ENCODE measurements at places on chromosomes 16 and 17. TPM values are rescaled to one million over a fixed set of nuclear protein-coding genes. Genes with fewer than 3 reads are reported as not detected.
A peak's percentile ranks its signal among the peaks of the same experiment; 100 is the strongest.

GPR142 gene
- not detected for total RNA-seq

ST6GALNAC2 gene
- total RNA-seq = not detected

BAIAP2 gene
- 43.3 TPM for total RNA-seq

CSH2 gene
- 4.3 TPM for total RNA-seq

SLC16A11 gene
- not detected for total RNA-seq

SLC26A11 gene
- 16.1 TPM for total RNA-seq

DNA sequence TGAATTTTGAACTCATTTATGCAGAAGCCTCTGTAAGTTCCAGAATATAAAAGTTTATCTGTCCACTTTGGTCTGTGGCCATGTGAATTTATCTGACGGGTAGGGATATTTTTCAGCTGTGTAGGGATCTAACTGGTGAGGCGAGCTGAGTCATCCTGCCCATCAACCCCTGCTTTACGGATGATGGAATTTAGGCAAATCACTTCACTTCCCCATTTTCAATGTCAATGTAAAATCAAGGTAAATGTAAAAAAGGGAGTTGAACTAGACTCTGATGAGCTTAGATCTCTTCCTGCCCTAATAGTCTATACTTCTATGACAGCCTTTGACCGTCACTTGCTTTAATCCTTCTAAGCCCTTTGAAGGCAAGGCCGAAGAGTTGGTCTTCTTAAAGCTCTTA, 2.6 kb downstream of the SLC16A6 start:
- no peak overlapping the region for H3K27ac ChIP-seq
- H3K4me3 ChIP-seq = no peak overlapping the region
- no peak for DNase-seq
- peaks cover 14% of the 10 kb centered on the region for H3K27me3 ChIP-seq
- H3K36me3 ChIP-seq = no peaks in the 10 kb centered on the region

GRCh38 chr16:71762186-71762585, 37.7 kb upstream of the PHLPP2 start:
- DNase-seq = peak; percentile 14
- H3K36me3 ChIP-seq = peaks cover 30% of the 10 kb centered on the region
- peaks cover 6% of the 10 kb centered on the region for H3K4me1 ChIP-seq

DNA sequence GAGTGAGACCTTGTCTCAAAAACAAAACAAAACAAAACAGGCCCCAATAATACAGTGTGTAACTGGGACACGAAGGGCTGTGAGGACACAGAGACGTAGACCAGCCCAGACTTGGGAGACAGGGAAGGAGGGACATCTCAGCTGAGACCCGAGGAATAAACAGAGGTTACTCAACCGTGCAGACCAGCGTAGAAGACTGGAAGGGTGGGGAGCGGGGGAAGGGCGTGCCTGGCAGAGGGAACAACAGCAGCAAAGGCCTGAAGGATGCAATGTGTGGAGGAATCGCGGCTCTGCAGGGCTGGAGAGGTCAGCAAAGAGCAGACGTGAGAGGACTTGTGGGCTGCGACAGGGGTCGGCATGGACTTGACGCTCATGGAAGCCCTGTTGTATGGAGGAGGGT, 11.6 kb upstream of the CES4A start:
- H3K4me3 ChIP-seq = no peak overlapping the region
- DNase-seq = no peak
- peaks cover under 1% of the 10 kb centered on the region for H3K4me1 ChIP-seq
- no peaks in the 10 kb centered on the region for H3K27me3 ChIP-seq
- no peaks in the 10 kb centered on the region for H3K36me3 ChIP-seq

DNA sequence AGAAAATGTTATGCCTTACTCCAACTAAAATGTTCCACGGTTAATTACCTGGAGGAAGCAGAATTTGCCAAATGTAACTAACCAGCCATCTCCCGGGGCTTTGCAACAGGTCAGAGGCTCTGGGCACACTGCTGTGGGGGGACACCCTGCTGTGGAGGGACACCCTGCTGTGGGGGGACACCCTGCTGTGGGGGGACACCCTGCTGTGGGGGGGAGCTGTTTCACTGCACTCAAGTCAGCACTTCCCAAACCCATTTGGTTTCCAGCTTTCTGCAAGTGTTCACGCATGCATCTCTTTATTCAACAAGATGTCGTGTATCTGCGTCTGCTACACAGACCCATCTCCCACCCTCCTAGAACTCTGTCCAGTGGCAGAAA, 239.5 kb downstream of the C16orf95 start:
- H3K27ac ChIP-seq = no peak overlapping the region
- no peaks in the 10 kb centered on the region for H3K36me3 ChIP-seq
- H3K4me3 ChIP-seq = no peak overlapping the region
- H3K4me1 ChIP-seq = no peaks in the 10 kb centered on the region
- DNase-seq = no peak

- H3K4me1 ChIP-seq = peaks cover 47% of the 10 kb centered on the region
- H3K27ac ChIP-seq = peak overlapping the region; percentile 93
- no peaks in the 10 kb centered on the region for H3K36me3 ChIP-seq
- no peak overlapping the region for H3K4me3 ChIP-seq
- no peaks in the 10 kb centered on the region for H3K27me3 ChIP-seq
Measured at GRCh38 chr17:1110541-1110861, 69.3 kb downstream of the ABR start.

DNA sequence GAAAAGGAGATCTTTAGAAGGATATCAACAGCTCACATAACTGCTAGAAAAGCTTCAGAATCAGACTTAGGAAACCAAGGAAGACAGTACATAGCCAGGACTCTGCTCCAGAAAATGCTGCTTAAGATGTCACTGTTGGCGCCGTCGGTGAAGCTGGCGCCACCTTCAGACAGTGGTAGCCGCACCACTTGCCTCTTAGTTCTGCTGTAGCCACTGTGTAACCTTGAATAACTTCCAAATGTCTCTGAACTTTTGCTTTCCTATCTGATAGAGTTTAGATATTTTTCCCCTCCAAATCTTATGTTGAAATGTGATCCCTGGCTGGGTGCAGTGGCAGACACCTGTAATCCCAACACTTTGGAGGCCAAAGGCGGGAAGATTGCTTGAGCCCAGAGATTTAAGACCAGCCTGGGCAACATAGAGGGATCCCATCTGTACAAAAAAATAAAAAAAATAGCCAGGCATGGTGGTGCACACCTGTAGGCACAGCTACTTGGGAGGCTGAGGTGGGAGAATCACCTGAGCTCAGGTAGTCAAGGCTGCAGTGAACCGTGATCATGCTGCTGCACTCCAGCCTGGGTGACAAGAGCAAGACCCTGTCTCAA, 6.3 kb upstream of the USP31 start:
- no peak for DNase-seq
- H3K27ac ChIP-seq = no peak overlapping the region
- no peaks in the 10 kb centered on the region for H3K4me1 ChIP-seq
- no peak overlapping the region for H3K4me3 ChIP-seq
- H3K27me3 ChIP-seq = no peaks in the 10 kb centered on the region
- no peaks in the 10 kb centered on the region for H3K36me3 ChIP-seq

GRCh38 chr17:44307387-44308186, 814 bp upstream of the RUNDC3A start:
- no peak overlapping the region for H3K4me3 ChIP-seq
- peaks cover 21% of the 10 kb centered on the region for H3K27me3 ChIP-seq
- H3K4me1 ChIP-seq = peaks cover 3% of the 10 kb centered on the region
- peak; percentile 10 for DNase-seq

DNA sequence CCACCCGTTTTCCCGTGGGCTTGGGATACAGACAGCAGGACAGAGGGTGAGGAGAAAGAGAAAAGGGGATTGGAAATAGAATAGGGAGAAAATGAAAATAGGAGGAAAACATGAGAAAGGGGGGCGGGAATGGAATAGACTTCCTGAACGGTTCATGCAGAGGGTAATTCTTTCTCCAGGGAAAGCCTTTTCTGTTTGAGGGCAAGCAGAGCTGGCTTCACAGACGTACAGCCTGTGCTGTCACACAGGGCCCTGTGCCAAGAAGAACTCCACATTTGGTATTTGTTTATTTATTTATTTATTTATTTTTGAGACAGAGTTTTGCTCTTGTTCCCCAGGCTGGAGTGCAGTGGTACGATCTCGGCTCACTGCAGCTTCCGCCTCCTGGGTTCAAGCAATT, 12.0 kb downstream of the MILR1 start:
- H3K27ac ChIP-seq = no peak overlapping the region
- peaks cover 17% of the 10 kb centered on the region for H3K4me1 ChIP-seq
- H3K36me3 ChIP-seq = no peaks in the 10 kb centered on the region
- no peaks in the 10 kb centered on the region for H3K27me3 ChIP-seq

GRCh38 chr17:6374761-6375312, 60.1 kb downstream of the AIPL1 start:
- peak overlapping the region; percentile 25 for H3K4me3 ChIP-seq
- H3K36me3 ChIP-seq = no peaks in the 10 kb centered on the region
- peak overlapping the region; percentile 20 for H3K27ac ChIP-seq
- DNase-seq = peak; percentile 84
- peaks cover 6% of the 10 kb centered on the region for H3K27me3 ChIP-seq
- peaks cover 12% of the 10 kb centered on the region for H3K4me1 ChIP-seq

DNA sequence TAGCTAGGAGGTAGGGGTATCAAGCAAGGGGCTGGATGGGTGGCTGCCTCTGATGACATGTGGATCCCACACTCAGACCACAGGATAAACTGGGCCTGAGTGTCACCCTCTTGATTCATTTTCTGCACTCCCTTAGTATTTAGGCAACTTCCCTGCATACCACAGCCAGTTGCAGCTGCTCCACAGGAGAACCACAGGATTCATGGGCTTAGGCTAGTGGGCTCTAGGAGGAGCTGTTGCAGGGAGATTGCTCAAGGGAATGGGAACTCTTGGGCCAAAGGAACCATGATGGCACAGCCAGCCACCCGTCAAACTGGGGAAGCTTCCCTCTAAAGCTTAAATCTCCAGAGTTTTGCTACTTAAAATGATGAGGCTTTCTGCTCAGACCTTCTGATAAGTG, 269.7 kb upstream of the ASIC2 start:
- no peaks in the 10 kb centered on the region for H3K27me3 ChIP-seq
- H3K4me3 ChIP-seq = no peak overlapping the region
- no peaks in the 10 kb centered on the region for H3K4me1 ChIP-seq
- H3K36me3 ChIP-seq = no peaks in the 10 kb centered on the region

DNA sequence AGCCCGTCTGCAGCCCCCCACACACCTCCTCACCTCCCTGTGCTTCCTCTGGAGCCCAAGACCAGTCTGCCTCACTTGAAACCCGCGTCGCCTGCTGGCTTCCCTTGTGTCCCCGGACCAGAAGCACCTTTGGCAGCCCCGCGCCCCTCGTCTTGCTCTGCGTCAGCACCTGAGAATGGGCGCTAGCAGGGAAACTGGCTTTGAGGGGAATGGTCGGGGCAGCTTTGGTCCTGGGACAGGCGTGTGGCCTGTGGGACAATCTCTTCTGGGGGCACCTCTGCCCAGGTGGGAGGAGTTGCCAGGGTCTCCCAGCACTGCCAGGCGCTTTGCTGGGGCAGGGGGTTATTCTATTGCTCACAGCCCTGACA, 3.6 kb upstream of the MAFG start:
- H3K4me1 ChIP-seq = peaks cover 12% of the 10 kb centered on the region
- no peaks in the 10 kb centered on the region for H3K27me3 ChIP-seq
- H3K36me3 ChIP-seq = no peaks in the 10 kb centered on the region
- no peak overlapping the region for H3K4me3 ChIP-seq
- H3K27ac ChIP-seq = no peak overlapping the region

DNA sequence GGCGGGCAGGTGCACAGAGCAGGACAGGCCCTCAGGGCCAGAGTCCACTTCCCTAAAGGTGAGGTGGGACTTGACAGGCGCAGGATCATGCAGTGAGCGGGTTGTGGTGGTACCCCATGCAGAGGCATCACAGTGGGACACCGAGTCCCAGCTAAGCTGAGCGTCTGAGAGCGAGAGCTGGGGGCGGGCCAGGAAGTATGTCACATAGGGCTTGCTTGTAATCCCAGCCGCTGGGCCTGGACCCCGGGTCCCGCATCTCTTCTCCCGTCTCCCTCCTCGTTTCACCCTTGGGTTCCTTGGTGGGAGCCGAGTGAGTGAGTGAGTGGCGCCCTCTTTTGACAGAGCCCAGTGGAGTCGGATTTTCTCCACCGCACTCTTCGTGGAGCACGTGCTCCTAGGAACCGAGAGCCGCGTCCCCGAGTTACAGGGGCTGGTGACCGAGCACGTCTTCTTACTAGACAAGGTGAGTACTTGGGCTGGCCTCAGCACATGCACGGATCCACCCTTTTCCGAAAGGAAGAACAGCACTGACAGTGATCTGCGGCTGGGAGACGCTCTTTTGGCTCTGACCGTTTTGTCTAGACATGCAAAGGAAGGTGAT, 50.8 kb upstream of the ENDOV start:
- no peak overlapping the region for H3K27ac ChIP-seq
- H3K4me3 ChIP-seq = no peak overlapping the region
- H3K4me1 ChIP-seq = no peaks in the 10 kb centered on the region
- H3K36me3 ChIP-seq = peaks cover 26% of the 10 kb centered on the region
- H3K27me3 ChIP-seq = no peaks in the 10 kb centered on the region
- no peak for DNase-seq

DNA sequence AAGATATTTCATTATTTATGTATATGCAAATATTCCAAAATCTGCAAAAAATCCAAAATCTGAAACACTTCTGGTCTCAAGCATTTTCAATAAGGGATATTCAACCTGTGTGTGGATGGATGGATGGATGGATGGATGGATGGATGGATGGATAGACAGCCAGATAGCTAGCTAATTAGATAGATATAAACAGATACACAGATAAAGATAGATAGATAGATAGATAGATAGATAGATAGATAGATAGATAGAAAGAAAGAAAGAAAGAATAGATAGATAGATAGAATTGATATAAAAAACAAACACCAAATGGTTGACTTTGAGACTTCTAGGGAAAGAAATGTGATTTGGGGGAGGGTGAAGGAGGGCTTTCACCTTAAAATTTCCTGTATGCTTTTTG, 115.1 kb upstream of the TOB1 start:
- H3K36me3 ChIP-seq = peaks cover 30% of the 10 kb centered on the region
- H3K4me3 ChIP-seq = no peak overlapping the region
- no peaks in the 10 kb centered on the region for H3K27me3 ChIP-seq

DNA sequence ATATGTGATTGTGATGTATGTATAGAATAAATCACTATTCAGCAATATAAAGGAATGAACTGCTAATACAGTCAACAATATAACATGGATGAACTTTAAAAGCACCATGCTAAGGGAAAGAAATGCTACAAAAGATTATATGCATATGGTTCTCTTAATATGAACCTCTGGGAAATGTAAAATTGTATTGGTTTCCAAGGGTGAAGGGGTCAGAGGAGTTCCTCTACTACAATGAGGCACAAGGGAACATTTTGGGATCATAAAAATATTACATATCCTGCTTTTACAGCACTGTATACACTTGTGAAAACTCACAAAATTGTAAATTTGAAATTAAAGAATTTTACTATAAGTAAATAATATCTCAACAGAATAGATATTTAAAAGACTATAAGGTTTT, 111.4 kb downstream of the CA10 start:
- DNase-seq = no peak
- H3K27me3 ChIP-seq = no peaks in the 10 kb centered on the region
- no peak overlapping the region for H3K27ac ChIP-seq
- no peaks in the 10 kb centered on the region for H3K36me3 ChIP-seq
- H3K4me1 ChIP-seq = no peaks in the 10 kb centered on the region

- DNase-seq = no peak
- no peak overlapping the region for H3K27ac ChIP-seq
- peaks cover 3% of the 10 kb centered on the region for H3K36me3 ChIP-seq
Measured at GRCh38 chr17:64087252-64088005, 42.5 kb downstream of the ERN1 start.

GRCh38 chr17:151886-152859, 14.8 kb downstream of the SCGB1C2 start:
- H3K36me3 ChIP-seq = no peaks in the 10 kb centered on the region
- H3K27me3 ChIP-seq = no peaks in the 10 kb centered on the region
- no peaks in the 10 kb centered on the region for H3K4me1 ChIP-seq

GRCh38 chr16:83269048-83269447, 538.7 kb upstream of the HSBP1 start:
- H3K27me3 ChIP-seq = no peaks in the 10 kb centered on the region
- no peak overlapping the region for H3K4me3 ChIP-seq
- DNase-seq = no peak

- H3K27me3 ChIP-seq = no peaks in the 10 kb centered on the region
- H3K27ac ChIP-seq = no peak overlapping the region
- peaks cover 12% of the 10 kb centered on the region for H3K4me1 ChIP-seq
- no peaks in the 10 kb centered on the region for H3K36me3 ChIP-seq
- no peak for DNase-seq
Measured at GRCh38 chr16:9007177-9007794, 43.6 kb upstream of the USP7 start.

Measured in astrocyte (in vitro differentiated cells and primary cell).